ENCODE measurements at places on chromosomes 6 and 20. TPM values are rescaled to one million over a fixed set of nuclear protein-coding genes. Genes with fewer than 3 reads are reported as not detected.

DNA sequence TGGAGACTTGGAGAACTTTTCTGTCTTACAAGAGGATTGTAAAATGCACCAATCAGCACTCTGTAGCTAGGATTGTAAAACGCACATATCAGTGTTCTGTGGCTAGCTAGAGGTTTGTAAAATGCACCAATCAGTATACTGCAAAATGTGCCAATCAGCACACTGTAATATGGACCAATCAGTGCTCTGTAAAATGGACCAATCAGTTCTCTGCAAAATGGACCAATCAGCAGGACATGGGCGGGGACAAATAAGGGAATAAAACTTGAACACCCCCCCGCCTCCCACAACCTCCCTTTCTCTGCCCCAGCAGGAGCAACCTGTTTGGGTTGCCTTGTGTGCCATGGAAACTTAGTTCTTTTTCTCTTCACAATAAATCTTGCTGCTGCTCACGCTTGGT lies 12.8 kb upstream of the RPS10 start:
- no peak for DNase-seq
- H3K27me3 ChIP-seq: peaks cover 4% of the 10 kb centered on the region
- H3K4me1 ChIP-seq: no peaks in the 10 kb centered on the region
- H3K27ac ChIP-seq: no peak overlapping the region
- H3K36me3 ChIP-seq: no peaks in the 10 kb centered on the region

GRCh38 chr6:121694801-121695251 lies 259.4 kb downstream of the GJA1 start:
- no peaks in the 10 kb centered on the region for H3K27me3 ChIP-seq
- no peak overlapping the region for H3K27ac ChIP-seq
- H3K36me3 ChIP-seq: no peaks in the 10 kb centered on the region
- no peak for DNase-seq
- H3K4me3 ChIP-seq: no peak overlapping the region

PKIB gene
- total RNA-seq: 1.3 TPM

TPBG gene
- 24.9 TPM for total RNA-seq

ULBP1 gene
- 0.26 TPM for total RNA-seq

CTCFL gene
- total RNA-seq: not detected

- no peaks in the 10 kb centered on the region for H3K27me3 ChIP-seq
- no peaks in the 10 kb centered on the region for H3K36me3 ChIP-seq
- H3K4me1 ChIP-seq: peaks cover 5% of the 10 kb centered on the region
- H3K27ac ChIP-seq: no peak overlapping the region
- H3K4me3 ChIP-seq: peak overlapping the region; percentile 64
- DNase-seq: peak; percentile 48
Measured at GRCh38 chr6:16239798-16240123, 1.4 kb downstream of the GMPR start.

DNA sequence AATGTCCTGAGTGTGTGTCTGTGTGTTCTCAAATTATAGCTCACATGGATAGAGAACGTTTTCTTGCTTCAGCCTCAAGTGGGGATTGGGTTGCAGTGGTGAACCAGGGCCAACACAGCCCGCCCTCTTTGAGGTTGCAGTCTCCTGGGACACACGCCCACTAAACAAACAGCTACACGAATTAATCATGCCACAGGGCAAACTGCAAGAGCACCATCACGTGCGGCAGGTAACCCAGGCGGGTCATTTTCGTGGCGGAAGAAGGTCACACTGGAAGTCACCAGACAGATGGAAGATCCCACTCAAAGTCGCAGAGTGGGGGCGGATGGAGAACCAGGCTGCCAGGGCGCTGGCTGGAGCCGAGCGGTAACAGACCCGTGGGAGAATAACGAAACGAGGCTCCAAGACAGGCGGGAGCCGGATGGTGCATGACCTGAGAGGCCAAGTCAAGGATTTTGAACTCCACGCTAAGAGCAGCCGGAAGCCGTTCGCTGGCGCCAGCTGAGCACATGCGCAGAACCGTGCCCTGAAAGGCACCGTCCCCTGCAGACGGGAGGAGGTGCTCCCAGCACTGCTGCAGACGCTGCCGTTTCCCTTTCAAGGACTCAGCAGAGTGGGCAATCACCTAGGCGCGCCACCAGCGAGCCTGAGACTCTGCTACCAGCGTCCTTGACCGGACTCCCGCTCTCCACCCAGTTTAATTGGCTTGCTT lies 10.7 kb downstream of the DLL1 start:
- no peak overlapping the region for H3K27ac ChIP-seq
- H3K4me1 ChIP-seq: peaks cover 9% of the 10 kb centered on the region
- H3K4me3 ChIP-seq: peak overlapping the region; percentile 11
- H3K27me3 ChIP-seq: no peaks in the 10 kb centered on the region
- H3K36me3 ChIP-seq: no peaks in the 10 kb centered on the region
- DNase-seq: peak; percentile 14

- H3K4me1 ChIP-seq: no peaks in the 10 kb centered on the region
- no peak overlapping the region for H3K27ac ChIP-seq
- no peak for DNase-seq
- no peaks in the 10 kb centered on the region for H3K36me3 ChIP-seq
Measured at GRCh38 chr6:139251045-139251690, 40.6 kb downstream of the TXLNB start.

DNA sequence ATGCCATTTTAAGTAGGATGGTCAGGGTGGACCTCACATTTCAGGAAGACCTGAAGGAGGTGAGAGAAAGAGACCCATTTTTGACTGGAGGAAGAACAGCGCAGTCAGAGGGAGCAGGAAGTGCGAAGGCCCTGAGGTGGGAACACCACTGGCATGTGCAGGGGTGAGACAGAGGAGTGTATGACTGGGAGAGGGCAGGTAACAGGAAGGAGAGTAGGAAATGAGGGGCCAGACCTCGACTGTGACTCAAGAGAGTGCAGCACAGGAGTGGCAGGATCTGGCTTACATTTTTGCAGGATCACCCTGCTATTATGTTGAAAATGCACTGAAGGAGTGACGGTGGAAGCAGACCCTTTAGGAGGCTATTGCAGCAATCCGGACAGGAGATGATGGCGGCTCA lies 117.7 kb upstream of the CDYL start:
- no peak overlapping the region for H3K27ac ChIP-seq
- DNase-seq: no peak
- H3K27me3 ChIP-seq: no peaks in the 10 kb centered on the region
- H3K36me3 ChIP-seq: no peaks in the 10 kb centered on the region
- no peaks in the 10 kb centered on the region for H3K4me1 ChIP-seq

ADAM33 gene
- 37.2 TPM for total RNA-seq

Measured in fibroblast of lung (primary cell).